Suppressor macrophage (primary cell): ENCODE measurements at places on chromosomes 2 and 18.

DNA sequence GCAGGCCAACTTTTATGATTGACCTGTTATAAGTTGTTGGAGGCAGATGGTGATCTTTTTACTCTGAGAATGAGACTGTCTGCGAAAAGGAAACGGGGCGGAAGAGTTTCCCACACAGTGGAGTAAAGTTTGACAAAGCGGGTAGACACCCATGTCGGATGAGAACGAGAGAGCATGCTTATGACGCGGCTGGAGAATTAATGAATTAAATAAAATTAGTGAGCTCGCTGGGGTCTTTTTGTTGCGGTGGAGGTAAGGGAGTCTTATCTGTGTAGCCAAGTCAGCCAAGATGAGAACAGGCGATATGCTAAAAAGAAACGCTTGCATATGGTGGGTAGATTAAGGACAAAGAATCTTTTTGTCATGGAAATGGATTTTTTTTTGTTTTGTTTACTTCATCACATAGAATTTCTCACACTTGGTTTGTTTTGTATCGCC, 1.8 kb downstream of the SALL3 start:
- no peak for DNase-seq

GRCh38 chr18:38923126-38923525, 1357.5 kb upstream of the CELF4 start:
- no peak for DNase-seq

GRCh38 chr2:162063899-162064298, 10.1 kb downstream of the DPP4 start:
- DNase-seq, result no peak

DNA sequence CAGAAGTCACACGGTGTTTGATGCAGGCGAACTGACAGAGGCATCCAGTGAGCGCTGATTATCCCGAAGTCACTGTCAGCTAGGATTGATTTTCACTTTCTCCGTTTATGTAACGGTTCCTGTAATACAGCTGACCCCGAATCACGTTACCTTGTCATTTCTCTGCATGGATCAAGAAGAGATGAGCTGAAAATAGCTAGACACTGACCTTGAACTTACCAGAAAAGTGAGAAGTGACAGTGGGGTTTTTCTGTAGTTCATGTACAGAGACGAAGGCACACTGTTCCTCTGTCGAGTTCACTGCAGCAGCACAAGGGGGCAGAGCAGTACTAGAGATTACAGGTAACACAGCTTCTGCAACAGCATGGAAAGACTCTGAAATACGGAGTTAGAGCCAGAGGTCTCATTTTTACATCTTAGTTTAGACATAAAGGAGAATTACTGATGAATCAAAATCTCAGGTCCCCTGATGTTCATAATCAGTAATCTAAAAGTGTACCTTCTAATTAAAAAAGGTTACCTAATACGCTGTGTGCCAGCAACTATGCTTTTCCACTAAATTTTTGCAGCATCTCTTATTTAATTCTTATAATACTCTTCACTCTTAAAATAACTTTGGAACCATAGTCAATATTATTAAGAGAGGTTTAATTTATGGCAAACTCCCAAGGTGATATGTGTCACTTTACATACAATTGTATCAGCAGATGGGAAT, 33.1 kb downstream of the ARHGAP15 start:
- DNase-seq, result peak; percentile 43

DNA sequence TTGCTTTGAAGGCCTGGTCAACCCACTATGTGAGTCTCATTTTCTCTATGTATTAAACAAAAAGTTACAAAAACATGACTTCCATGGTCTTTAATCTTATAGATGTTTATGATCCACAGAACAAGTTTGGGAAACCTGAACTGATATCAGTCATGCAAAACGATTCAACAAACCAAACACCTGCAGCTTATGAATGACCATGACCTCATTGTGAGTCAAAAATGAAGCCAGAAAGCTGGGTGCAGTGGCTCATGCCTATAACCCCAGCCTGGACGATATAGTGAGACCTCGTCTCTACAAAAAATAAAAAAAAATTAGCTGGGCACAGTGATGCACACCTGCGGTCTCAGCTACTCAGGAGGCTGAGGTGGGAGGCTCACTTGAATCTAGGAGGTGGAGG, 270.4 kb upstream of the CCDC68 start:
- no peak for DNase-seq

DNA sequence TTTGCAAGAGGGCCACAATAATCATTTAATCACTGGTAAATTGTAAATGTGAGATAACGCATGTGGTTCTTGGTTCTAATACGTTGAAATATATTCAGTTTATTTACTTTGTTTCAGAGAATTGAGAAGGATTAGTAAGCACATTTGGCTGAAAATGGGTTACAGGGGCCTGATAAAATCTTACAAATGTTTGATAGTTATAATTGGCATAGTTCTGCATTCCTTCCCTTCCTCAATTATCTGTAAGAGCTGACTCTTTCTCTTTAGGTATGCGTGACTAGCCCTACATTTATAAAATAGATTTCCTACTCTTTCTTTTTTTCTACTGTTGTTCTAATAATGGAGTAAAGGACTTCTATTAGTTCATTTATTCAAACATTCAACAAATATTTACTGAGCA, 685.2 kb downstream of the NUP35 start:
- no peak for DNase-seq

DNA sequence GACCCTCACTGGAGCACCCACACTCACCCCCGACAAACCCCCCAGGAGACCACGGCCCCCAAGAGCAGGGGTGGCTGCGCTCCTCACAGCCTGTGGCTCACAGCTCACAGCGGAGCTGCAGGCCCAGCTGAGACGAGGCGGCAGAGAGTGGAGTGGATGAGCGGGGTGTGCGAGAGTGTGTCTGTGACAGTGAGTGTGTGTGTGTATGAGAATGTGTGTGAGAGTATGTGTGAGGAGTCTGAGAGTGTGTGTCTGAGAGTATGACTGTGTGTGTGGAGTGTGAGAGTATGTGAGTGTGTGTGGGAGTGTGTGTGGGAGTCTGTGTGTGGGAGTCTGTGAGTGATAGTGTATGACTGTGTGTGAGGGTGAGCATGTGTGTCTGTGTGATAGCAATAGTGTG, 55.3 kb upstream of the ID2 start:
- DNase-seq, result no peak

DNA sequence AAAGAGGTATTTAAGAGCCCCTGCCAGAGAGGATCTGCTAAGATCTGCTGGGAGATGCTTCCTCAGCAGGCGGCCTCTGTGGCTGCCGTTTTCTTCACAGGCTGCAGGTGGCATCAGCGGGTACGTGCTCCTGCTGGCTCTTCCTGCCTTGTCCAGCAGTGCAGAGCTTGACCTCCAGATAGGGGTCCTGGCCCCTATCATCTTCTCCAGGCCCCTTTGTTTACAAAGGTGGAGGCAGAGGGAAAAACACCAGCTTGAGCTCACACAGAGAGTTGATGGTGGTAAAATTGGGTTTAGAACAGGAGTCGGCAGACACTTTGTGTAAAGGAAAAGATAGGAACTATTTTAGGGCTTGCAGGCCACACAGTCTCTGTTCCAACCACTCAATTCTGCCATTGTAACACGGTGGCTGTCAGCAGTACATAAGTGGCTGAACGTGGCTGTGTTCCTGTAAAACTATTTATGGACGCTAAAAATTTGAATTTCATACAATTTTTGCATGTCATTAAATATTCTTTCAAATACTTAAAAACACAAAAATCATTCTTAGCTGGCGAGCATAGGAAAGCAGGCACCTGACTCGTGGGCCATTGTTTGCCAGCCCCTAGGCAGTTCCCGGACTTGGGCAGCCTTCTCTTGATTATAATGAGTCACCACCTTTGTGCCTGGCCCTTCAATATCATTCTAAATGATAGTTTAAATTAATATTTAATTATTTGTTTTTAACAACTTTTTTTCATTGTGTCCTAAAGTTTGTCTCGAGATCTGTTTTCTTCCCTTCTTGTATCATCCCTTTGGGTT, 98.2 kb upstream of the B3GNT7 start:
- DNase-seq, result peak; percentile 75

DNA sequence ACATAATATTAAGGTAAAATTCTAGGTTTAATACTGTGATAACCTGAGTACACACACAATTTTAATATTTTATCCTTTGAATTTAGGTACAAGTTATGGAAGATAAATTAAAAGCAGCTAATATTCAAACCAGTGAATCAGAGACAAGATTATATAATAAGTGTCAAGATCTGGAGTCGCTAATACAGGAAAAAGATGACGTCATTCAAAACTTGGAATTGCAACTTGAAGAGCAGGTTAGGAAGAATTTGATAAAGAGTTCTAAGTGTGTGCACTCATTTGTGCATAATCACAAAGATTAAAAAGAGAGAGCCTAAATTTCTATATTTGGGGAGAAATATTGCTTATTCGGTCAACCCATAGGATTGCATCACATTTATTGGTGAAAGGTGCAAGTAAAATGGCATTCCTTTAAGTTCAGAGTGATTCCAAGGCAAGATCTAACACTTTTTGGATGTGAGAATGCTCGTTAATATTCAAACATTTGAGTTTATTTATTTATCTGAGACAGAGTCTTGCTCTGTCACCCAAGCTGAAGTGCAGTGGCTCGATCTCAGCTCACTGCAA, 16.3 kb upstream of the C1GALT1C1L start:
- DNase-seq, result no peak

GRCh38 chr2:127404466-127405254, 13.6 kb upstream of the PROC start:
- peak; percentile 72 for DNase-seq

- no peak for DNase-seq
These were observed 50.9 kb upstream of the AFF3 start for GRCh38 chr2:100193291-100193710.

GRCh38 chr2:38866773-38867443, 8.8 kb downstream of the DHX57 start:
- no peak for DNase-seq

GRCh38 chr18:49400398-49401072, 59.9 kb downstream of the DYM start:
- no peak for DNase-seq

DNA sequence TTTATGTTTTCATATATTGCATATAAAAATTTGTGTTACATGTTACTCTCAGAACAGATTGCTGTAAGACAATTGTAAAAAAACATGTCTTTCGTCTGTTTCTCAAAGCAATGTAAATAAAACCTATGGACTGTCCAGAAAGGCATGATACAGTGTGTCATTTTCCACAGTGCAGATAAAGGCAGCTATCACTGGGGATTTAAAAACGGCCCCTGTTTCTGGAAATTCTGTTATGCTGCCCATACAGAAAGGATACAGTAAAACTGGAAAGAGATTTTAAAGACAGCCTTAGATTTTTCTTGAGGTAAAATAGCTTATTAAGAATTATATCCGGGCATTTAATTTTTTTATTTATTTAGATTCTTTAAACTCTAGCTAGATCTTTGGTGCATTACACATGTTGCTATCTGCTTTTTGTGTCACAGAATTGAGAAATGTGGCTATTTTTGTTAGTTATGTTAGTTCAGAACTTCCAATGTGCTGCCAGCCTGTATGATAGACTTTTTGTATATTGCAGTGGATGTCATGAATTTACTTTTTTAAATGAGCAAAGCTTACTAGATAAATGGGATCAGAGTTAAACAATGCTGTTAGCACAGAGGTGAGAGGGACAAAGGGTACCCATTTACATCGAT, 859 bp upstream of the INO80D start:
- no peak for DNase-seq

DNA sequence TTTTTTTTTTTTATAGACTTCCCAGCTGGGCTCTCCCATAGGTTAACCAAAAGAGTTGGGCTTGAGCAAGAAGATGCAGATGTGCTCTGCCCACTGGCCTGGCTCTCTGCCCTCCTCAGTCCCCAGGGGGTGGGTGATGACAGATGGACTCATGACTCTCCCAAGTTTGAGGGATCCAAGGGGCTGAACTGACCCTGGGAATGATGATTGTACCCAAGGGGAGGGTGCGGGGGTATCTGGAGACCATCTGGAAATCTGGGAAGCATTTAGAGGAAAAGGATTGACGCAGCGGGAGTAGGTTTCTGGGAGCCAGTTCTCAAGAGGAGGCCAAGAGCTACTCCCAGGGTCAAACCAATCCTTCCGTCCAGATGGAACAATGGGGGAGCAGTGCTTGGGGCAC, 330.8 kb downstream of the CYP26B1 start:
- no peak for DNase-seq

GRCh38 chr18:6917072-6917471, 187.6 kb downstream of the ARHGAP28 start:
- no peak for DNase-seq

GRCh38 chr2:118449401-118449800, 361.1 kb downstream of the INSIG2 start:
- no peak for DNase-seq

- no peak for DNase-seq
These were observed 1262.9 kb downstream of the SUCLG1 start for GRCh38 chr2:83196225-83196624.

- DNase-seq, result no peak
These were observed 99.2 kb downstream of the SESTD1 start for GRCh38 chr2:179165356-179166000.

DNA sequence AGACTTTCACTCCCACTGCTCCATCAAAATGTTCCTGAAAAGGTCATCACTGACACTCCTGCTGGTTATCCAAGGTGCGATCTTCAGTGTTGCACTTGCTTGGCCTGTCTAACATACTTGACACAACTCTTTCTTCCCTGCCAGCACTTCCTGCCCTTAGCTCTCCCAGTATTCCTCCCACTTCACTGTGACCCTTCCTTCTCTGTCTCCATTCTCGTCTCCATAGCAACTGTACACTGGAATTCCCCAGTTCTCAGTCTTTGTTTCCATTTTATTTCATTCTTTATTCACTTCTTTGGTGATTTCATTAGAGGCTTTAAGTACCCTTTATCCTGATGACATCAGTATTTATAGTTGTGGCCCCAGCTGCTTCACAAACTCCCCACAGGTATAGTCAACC, 333.0 kb downstream of the IRS1 start:
- DNase-seq, result no peak

- no peak for DNase-seq
These were observed 173.1 kb upstream of the GYPC start for GRCh38 chr2:126482582-126483464.

GRCh38 chr18:48391868-48392267, 17.3 kb downstream of the ZBTB7C start:
- DNase-seq, result no peak

- no peak for DNase-seq
These were observed 601 bp downstream of the WDR35 start for GRCh38 chr2:19989342-19989666.

DNA sequence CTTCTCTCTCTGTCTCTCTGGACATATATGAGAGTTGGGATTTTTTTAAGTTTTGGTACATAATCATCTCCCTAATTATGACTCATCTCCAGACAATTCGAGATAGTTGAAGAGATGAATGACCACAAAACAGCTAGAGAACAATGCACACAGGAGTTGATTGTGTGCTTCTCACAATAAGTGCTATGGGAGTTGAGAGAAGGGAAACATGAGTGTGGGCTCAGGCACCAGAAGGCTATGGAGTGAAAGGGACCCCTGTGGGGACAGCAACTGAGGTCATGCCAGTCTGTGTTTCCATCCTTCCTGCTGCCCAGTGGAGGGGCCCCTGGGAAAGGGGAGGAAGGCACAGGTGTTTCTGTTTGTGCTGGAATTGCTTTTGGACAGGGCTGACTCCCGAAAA, 6.5 kb upstream of the YWHAQ start:
- DNase-seq, result no peak
